ENCODE measurements at places on chromosomes 2 and 18.

GRCh38 chr2:199762963-199763362, 88.0 kb downstream of the FTCDNL1 start:
- DNase-seq: no peak

- DNase-seq: no peak
These were observed 539.0 kb downstream of the SOX11 start for GRCh38 chr2:6231166-6231565.

DNA sequence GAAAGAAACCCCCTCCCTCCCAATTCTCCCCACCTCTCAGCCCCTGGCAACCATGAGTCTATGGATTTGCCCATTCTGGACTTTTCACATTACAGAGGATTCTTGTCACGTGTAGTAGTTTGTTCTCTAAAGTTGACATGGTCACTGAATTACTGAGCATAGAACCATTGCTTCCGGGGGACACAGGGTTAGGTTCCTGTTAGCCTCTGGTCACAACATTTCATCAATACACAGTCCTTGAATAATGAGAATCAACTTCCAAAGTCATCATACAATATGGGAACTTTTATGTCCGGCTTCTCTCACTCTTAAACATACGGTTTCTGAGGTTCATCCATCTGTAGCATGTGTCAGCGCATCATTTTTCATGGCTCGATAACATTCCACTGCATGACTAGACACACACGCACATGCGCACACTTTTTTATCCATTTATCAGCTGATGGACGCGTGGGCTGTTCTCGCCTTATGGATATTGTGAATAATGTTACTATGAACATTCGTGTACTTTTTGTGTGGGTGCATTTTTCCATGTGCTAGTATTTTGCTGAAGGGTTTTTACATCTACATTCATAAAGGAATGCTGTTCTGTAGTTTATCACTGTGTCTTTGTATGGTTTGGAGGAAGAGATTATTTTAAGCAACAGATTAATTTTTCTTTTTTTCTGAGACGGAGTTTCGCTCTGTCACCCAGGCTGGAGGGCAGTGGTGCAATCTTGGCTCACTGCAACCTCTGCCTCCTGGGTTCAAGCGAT, 48.1 kb downstream of the PARD6G start:
- DNase-seq: no peak

DNA sequence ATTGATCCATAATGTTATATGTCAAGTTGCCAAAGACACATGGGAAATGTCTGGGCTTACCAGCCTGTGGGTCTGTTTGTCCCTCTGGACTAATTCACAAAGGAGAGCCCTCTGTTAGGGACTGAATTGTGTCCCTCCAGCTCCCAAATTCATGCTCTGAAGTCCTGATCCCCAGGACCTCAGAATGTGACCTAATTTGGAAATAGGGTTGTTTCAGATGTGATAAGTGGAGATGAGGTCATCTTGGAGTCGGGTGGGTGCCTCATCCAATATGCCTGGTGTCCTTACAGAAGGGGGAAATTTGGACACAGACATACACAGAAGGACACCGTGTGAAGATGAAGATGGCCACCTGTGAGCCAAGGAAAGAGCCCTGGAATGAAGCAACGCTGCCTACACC, 41.4 kb upstream of the ROCK2 start:
- DNase-seq: no peak

GRCh38 chr2:153963256-153963655, 91.5 kb downstream of the GALNT13 start:
- DNase-seq: no peak

- no peak for DNase-seq
These were observed 325.3 kb upstream of the SMIM21 start for GRCh38 chr18:75752740-75753263.

DNA sequence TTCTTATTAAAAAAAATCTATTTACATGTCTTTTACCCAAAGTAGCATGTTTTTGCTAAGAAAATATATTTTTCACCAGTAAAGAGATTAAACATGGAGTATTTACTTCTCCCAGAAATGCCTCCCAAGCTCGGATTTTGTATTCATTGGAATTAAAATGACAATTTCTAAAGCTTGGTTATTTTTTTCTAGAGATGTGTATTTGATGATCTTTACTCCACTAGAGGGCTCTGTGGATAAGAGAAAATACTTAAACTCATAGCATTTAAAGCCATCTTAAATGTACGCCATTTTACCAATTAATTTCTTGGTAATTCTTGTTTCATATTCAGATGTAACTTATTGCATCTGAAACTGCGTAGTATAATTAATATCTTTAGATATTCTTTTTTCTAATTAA, 461.4 kb downstream of the GALR1 start:
- no peak for DNase-seq

GRCh38 chr2:140994856-140995255, 1136.0 kb downstream of the LRP1B start:
- DNase-seq: no peak

- DNase-seq: no peak
These were observed 159.2 kb downstream of the GULP1 start for GRCh38 chr2:188450732-188451483.

DNA sequence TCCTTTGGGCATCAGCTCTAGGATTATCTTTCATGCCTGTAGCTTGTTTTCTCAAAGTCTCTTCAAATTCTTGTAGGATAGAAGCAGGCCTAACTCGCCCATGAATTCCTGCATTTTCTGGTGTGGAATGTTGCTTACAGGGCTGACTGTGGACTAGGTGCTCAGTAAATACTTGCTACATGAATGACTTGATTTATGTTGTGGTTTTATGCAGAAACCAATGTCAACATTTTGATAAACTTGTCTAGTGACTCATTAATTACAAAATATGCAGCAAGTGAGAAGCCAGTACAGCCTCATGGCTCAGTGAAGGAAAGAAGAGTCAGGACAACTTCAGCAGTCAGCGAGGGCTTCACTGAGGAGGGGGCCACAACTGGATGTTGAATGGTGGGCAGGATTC, 110.6 kb upstream of the SIX2 start:
- no peak for DNase-seq

DNA sequence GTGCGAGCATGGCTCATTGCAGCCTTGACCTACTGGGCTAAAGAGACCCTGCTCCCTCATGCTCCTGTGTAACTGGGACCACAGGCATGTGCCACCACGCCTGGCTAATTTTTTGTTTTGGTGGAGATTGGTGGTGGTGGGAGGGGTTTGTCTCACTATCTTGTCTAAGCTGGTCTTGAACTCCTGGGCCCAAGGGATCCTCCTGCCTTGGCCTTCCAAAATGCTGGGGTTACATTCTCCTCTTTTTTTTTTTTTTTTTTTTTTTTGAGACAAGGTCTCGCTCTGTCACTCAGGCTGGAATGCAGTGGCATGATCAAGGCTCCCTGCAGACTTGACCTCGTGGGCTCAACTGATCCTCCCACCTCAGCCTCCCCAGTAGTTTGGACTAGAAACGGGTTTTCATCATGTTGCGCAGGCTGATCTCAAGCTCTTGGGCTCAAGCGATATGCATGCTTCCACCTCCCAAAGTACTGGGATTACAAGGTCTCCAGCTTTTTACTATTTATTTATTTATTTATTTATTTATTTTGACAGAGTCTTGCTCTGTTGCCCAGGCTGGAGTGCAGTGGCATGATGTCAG, 238.3 kb downstream of the MYCN start:
- DNase-seq: no peak

DNA sequence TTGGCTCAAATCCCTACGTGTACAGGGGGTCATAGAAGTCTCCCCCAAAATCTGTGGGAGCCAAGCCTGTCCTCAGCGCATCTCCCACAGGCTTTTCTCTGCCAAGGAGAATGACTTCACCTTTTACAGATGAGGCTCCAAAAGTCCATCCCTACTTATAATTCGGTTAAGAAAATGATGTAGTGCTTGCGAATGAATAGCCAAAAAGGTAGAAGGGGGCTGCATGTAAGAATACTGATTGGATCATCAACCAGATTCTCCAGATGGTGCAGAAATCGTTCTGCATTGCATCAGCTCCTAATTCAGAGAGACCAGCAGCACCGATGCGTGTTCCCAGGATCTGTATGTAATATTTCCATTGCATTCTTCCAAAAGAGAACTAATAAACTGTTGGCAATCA, 91.9 kb downstream of the EPHA4 start:
- no peak for DNase-seq

DNA sequence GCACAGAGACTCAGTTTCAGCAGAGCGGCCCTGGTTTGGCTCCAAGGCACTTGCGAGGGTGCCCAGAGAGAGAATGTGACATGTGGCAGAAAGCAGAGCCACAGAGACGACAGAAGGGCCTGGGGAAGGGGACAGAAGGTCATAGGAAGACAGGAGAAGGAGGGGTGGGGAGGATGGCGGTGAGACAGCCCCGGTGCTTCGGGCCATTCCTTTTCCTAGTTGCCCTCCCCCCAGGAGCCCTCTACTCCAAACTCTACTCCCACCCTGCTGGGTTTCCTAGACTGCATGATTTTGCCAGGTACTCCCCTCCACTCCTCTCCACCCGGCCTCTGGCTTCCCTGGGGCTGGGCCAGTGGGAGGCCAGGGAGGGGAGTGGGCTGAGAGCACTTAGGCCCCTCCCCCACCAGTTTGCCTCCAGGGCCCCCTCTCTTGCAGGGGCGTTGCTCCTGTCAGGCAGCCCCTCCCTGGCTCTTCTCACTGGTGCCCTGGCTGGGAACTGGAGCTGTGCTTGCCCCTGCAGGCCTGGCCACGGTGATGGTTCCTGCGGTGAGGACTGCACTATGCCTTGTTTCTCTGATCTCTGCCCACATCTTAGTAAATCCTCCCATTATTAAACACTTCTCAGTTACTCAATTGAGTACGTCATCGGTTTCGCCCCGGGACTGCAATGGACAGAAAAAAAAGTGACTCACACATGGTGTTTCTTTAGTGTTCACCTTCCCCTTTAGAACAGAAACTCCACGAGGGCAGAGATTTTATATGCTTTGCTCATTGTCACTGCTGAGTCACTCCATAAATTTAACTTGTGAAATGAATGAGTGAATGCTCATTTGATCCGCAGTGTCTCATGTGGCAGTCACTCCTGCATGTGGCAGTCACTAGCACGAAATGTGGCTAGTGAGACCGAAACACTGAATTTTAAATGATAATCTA, 58.7 kb upstream of the SP3 start:
- no peak for DNase-seq

DNA sequence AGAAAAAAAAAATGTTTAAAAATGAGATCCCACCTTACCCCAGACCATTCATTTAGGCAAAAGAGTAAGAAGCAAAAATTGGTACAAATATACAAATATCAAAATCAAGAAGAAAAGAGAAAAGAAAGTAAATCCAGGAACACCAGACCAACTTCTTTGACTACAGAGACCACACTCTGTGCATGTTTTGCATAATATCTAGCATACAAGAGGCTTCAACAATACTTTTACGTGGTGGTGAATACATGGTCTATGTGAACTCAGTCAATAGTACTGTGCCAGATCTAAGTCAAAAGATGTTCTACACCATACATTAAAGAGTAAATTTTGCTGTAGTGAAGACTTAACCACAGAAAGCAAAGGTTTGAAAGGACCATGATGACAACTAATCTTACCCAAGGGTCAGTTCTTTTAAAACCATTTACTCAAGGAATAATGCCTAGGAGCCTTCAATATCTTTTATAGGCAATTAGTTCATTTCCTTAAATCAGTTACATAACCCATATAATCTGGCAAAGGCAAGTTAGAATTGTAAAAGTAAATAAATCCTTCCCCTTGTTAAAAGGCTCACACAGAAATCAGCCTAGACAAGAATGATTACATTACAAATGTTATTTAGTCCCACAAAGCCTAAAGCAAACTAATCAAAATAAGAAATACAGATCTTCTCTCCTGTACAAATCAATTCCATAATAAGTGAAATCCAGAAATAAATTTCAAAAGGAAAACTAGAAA, 115.2 kb downstream of the EXOC6B start:
- no peak for DNase-seq

DNA sequence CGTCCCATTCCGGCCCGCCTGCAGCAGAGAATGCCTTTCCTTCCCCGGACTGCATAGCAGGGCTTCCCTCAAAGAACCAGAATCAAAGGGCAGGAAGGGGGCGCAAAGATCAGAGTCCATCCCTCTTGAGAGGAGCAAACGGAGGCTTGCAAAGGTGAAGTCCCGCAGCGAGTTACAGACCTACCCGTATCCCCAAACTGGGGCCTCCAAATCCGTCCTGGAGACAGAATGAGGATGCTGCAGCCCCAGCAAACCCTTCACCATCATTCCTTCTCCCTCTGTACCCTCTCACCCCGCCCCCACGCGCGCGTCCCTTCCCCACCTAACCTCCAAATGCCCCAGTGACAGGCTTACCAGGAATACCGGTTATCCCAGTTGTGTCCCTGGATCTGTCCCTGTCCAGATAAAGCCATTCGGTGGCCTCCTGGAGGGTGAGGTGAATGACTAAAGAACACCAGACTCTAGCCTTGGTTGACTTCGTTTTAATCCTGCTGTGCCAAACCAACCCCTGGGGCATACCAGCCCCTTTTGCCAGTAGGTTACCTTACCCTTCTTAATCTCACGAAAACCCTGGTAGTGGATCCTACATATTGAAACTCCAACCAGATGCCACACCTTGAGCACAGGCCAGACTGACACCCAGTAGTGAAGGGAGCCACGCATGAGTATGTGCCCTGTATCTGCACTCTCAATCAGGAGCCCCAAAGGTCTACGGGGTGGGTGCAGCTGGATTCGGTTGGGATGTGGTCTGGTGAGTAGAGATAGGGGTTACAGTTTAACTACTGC, 961 bp upstream of the SLC40A1 start:
- no peak for DNase-seq

DNA sequence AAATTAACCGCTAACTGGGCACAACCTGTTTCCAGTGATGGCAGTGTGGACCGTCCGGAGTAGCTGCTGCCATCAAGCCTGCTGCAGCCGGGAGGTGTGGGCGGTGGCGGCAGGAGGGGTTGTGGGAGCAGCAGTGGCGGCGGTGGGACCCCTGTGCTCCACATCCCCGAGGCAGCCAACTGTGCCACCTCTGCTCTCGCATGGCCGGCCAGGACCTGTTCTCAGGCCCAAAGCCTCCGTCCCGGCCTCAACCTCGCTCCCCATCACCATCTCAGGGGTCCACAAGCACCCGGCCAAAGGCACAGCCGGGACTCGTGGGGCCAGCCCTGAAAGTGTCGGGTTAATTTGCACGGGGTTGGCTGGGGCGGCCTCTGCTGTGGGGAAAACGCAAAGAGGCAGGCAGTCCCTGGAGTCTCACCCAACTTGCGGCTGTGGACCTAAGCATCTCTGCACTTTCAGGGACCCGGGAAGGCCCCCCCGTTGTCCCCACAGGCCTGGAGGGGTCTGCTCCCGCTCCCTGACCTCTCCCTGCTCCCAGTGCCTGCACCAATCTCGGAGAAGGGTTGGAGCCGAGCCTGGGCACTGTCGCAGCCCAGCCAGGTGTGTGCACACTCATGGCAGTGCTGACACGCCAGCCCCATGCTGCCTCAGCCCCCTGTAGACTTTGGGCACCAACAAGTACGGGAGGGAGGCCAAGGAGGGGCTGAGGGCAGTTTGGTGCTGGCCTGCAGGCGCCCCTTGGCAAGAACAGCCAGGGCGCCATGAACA, 44.4 kb upstream of the PEX13 start:
- no peak for DNase-seq

GRCh38 chr2:102558463-102558862, 60.9 kb upstream of the SLC9A2 start:
- DNase-seq: no peak

GRCh38 chr2:191892391-191892790, 45.5 kb upstream of the CAVIN2 start:
- DNase-seq: no peak

Measured in stimulated activated CD8-positive, alpha-beta memory T cell treated with anti-CD3 and anti-CD28 coated beads, Interleukin-15, amount 100 ng/mL, for 1 hour (primary cell).